ENCODE measurements at places on chromosomes 2 and 18. TPM values are rescaled to one million over a fixed set of nuclear protein-coding genes. Genes with fewer than 3 reads are reported as not detected.

DNA sequence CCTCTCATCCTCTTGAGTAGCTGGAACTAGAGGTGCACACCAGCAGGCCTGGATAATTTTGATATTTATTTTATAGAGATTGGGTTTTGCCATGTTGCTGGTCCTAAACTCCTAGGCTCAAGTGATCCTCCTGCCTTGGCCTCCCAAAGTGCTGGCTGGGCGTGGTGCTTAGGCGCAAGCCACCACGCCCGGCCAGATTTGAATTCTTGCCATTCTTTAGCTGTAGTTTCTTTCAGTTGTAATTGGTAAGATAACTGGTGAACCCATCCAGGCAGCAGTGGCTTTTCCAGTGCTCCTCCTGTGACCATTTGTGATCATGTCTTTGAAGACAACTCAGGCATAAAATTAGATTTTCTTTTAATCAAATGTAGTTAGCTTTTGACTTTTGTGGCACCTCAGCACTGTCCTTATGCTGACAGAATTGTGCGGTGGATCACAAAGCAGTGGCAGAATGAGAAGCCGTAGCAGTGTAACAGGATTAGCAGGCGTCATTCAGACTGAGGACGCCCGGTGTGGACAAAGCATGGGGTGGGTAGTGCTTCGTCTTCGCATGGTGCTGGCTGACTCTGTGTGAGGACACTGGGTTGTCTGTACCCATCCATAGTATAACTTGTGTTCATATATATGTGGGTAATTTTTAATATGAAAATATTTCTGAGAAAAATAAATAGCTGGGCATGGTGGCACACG is 30.0 kb upstream of the TOGARAM2 start:
- DNase-seq = no peak

GRCh38 chr2:143514413-143514812 is 385.2 kb downstream of the ARHGAP15 start:
- no peak for DNase-seq

The MYO5B gene
- total RNA-seq = not detected

DNA sequence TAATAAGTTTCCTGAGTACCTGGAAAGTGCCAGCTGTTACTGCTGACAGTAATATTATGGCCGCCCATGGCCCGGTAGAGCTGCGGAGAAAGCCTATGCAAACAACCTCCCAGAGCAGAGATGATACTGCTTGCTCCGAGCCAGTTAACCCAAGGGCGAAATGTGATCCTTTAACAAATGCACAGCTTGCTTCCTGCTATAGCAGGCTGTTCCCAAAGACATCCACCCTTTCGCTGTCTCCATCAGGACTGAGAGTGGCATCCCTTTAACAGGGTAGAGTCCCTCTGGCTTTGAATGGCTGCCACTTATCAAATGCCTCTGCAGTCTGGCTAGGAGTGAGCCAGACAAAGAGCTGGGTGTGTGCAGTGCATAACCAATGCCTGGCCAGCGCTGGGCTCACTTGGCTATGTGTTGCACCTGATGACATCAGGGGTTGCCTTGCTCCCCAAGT is 69.7 kb upstream of the DAPL1 start:
- no peak for DNase-seq

- DNase-seq = no peak
These were observed 24.2 kb downstream of the MYT1L start for GRCh38 chr2:2306878-2307277.

The B3GNT7 gene
- 0.68 TPM for total RNA-seq

The NIFK gene
- 60.0 TPM for total RNA-seq

- DNase-seq = no peak
These were observed 356.7 kb upstream of the LYPD1 start for GRCh38 chr2:133026536-133027177.

- no peak for DNase-seq
These were observed 157.1 kb upstream of the SCN7A start for GRCh38 chr2:166651080-166651675.

The SERPINB11 gene
- total RNA-seq = not detected

DNA sequence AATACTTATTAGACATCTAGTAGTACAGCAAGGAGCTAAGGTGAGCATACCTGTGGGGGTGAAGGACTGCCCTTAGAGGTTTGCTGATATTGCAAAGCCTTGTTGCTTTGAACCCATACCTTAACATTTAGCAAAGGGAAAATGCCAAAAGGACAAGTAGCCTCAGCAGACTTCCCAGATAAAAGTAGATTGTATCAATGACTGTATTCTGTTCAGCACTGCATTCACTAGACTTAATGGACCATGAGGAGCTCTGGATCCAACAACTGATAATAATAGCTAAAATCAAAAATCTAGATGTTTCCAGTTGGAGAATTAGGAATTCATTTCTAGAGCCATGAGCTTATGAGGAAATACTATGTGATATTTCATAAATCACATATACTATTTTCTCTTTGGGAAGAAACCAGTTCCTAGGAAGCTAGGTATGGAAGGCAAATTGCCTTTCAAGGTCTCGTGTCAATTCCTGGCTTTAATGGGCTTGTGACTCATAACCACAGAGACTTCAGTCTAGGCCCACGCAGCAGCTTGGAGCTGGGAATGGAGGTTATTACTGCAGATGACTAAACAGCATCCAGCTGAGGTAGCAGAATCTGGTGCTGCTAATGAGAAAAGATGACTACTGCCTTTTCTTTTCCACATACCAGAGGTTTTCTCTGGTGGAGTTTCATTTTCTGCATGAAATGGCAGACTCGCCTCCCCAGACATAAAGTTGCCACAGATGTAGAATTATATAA is 191.2 kb upstream of the NABP1 start:
- DNase-seq = no peak

DNA sequence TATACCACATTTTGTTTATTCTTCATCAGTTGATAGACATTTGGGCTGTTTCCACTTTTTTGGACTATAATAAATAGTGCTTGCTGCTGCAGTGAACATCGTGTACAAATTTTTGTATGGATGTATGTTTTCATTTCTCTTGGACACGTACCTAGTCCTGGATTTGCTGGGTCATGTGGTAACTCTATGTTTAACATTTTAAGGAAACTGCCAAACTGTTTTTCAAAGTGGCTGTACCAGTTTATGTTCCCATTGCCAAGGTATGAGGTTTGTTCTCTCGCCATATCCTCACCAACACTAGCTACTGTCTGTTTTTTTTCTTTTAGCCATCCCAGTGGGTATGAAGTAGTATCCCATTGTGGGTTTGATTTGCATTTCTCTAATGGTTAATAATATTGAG is 42.5 kb downstream of the GREB1L start:
- no peak for DNase-seq

GRCh38 chr2:219627103-219628100 is at the start of gene SLC4A3:
Gene SLC4A3 (plus strand): TSS chr2:219627630. CDS start chr2:219627993, 363 bp downstream.
- DNase-seq = no peak

DNA sequence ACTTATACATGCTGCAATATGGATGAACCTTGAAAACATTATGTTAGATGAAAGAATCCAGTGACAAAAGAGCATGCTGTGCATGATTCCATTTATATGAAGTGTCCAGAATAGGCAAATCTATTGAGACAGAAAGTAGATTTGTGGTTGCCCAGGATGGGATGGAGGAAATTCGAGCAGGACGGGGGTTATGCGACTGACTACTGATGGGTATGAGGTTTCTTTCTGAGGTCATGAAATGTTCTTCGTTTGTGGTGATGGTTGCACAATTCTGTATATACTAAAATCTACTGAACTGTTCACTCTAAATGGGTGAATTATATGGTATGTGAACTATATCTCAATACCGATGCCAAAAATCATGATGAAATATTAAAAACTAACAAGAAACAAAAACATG is 18.9 kb upstream of the MTERF4 start:
- no peak for DNase-seq

DNA sequence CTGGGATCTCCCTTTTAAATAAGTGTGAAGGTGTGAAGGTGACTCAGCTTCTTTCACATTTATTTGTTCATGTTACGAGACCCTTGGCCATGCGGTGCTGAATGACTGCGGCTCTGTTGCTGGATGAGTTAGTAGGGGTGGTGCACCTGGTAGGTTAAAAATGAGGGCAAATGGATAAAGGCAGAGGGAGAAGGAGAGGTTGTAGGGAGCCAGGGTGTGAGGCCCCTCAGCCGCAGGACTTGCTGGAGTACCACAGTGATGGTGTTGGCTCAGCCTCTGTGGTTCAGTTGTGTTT is 164.2 kb downstream of the NAPG start:
- no peak for DNase-seq

DNA sequence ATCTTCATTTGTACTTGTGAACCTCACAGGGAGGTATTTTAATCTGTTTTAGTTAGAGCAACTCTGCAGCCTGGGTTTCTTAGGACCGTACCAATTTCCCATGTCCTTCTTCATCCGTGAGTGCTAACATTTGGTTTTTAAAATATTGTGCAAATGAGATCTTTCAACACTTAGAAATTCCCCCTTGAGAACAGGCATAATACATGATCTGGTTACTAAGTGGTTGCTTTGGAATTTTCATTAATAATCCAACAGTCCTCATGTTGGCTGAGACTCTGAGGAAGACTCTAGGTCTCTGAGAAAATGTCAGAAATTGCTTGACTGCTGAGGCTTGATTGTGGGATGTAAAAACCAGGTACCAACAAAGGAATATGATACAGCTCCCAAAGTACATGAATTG is 125.6 kb upstream of the CDCA7 start:
- no peak for DNase-seq

DNA sequence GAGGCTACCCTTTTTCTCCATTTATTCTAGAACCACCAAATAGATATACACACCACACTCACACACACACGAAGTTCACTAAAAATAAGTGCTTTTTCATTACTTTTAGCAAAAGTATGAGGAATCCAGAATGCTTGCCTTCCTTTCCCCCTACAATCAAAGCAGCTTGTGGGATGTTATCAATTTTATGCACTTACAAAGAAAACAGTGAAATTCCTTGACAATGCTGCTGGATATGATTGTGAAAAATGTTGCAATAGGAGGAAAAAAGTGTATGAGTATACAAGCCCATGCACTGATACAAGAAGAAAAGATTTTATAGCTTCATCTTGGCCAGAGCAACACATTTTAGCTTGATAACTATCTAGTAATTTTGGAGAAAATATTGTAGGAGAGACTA is 269.2 kb downstream of the XIRP2 start:
- DNase-seq = no peak

The SKOR2 gene
- not detected for total RNA-seq

GRCh38 chr2:112791693-112792230 is 7.5 kb upstream of the IL1A start:
- DNase-seq = no peak

GRCh38 chr2:129480790-129481189 is 498.7 kb upstream of the RAB6C start:
- no peak for DNase-seq

The CTNNA2 gene
- not detected for total RNA-seq

All from T-cell (primary cell).